ENCODE measurements at places on chromosomes 2 and 18.

DNA sequence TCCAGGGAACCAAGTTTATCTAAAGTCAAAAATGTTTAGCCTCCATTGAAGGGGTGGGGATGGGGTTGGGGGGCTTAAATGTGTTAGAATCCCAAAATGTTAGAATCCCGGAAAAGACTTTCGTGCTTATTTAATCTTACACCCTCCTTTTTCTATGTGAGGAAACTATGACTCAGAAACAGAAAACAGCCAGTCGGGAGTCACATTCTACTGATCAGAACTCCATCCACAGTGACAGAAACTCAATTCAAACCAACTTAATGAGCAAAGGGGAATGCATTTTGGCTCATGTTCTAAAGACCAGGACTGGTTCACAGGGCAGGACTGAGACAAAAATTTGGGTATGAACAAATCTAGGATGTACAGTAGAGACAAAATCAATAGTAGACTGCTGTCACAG lies 31.9 kb upstream of the AFTPH start:
- DNase-seq, result peak; percentile 34

- DNase-seq, result no peak
These were observed 254.7 kb downstream of the PTPRM start for GRCh38 chr18:7821784-7822183.

GRCh38 chr2:1745171-1746023 lies 1.1 kb upstream of the PXDN start:
- no peak for DNase-seq

- peak; percentile 22 for DNase-seq
These were observed 469.8 kb upstream of the ZEB2 start for GRCh38 chr2:144989579-144990270.

DNA sequence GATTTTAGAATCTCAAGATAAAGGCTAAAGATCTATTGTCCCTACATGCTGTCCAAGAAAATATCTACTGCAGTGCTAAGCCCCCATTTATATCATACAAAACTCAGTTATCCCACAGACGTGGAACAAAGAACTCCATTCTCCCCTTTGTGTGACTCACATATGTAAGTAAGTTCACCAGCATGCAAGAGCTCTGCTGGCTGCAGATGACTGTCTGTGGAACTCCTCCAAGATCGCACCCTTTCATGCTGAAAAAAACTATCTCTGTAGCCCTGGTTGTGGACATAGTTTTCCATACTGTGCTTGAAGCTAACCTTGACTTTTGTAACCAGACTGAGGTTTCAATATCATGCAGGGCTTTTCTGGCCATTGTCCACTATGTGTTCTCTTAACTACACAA lies 207.1 kb downstream of the ZNF521 start:
- DNase-seq, result peak; percentile 79

DNA sequence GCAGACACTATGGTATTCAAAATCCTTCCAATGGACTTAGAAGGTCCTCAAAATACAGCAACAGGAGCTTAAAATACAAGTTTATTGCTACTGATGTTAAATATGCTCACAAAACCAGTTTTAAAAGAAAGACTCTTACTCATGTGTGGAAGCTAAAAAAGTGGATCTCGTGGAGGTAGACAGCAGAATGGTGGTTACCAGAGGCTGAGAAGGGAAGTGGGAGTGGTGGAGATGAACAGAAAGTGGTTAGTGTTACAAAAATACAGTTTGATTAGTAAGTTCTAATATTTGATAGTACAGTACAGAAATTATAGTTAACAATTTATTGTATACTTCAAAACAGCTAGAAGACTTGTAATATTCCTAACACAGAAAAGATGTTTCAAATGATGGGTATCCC lies 12.1 kb downstream of the ADAM17 start:
- no peak for DNase-seq

GRCh38 chr2:3007135-3007534 lies 370.5 kb downstream of the EIPR1 start:
- DNase-seq, result no peak

GRCh38 chr2:239927424-239927981 lies 97.6 kb downstream of the NDUFA10 start:
- peak; percentile 83 for DNase-seq

DNA sequence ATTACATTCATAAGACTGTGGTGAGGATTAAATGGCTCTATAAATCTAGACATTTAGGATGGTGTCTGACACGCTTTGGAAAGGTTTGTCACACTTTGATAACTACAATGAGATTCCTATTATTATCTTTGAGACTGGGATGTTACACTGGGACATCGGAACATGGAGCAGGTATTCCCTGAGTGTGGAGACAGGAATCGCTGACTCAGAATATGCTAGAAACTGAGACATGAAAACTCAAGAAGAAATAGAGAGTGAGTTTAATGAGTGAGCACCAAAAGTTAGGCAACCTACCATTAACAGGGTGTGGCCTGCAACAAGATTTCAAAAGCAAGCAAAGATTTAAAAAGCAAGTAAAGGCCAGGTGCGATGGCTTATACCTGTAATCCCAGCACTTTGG lies 145.4 kb downstream of the TMEFF2 start:
- DNase-seq, result no peak

DNA sequence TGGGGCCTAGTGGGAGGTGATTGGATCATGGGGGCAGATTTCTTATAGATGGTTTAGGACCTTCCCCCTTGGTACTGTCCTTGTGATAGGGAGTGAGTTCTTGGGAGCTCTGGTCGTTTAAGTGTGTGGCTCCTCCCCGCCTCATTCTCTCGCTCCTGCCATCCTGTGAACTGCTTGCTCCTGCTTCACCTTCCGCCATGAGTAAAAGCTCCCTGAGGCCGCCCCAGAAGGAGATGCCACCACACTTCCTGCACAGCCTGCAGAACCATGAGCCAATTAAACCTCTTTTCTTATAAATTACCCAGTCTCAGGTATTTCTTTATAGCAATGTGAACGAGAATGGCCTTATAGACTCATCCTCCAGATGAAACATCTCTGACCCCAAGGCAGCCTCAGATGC lies 101.5 kb downstream of the KCNF1 start:
- DNase-seq, result no peak

DNA sequence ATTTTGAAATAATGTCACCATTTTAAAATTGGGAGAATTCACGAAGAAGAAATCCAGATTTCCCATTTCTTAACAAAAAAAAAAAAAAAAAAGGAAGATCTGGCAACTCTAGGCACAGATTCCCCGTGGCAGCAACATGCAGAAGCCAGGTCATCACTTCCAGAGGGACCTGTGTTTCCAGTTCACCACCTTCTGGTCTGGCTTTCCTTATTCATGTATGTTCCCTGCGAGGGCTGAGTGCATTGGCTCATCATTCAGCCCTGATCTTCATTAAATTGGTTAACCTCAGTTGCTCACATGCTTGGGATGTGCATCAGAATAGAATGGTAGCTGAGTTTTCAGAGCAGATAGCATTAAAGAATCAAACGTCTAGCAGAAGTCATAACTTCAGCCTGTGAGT lies 25.0 kb upstream of the MAP3K20 start:
- no peak for DNase-seq

DNA sequence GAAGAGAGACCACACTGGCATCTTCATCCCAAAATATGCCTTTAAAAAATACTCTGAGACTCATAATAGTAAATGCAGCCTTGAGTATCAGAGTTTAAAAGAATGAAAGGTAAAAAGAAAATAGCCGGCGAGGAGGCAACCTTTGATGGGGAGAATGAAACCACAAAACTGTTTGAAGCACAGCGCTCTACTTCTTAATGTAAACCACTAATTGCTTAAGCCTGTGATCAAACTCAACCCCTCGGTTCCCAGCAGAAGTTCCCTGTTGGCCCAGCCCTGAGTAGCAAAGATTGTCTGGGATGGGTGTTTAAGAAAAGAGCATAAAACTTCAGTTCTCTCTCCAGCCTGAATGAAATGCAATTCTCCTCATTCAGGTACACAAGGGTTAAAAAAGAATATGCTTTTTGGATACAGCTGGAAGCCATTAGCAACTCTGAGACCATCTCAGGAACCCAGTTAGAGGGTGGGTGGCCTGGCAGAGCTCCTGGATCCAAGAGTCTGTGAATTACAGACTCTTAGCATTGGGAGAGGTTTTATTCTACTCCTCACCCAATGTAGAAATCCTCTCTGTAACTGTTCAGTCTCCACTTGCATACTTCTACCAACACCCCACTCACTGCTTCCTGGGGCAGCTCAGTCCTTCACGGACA lies 44.8 kb downstream of the VIT start:
- DNase-seq, result no peak

DNA sequence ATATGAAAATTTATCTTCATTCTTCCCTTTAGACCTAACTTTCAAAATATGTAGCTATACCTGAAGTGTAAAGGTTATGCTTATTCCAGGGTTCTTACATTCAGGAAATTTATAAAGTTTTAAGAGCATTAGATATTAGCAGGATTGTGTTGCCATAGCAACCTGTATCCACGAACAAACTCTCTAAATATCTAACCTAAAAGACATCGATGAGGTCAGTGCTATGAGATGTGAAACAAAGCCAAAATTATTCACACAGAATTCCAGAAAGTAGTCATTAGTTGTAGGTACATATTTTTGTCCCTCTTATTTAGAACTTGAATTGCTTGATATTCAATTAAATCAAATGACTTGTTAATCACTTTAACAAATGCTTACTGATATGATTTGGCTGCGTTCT lies 705.3 kb downstream of the SOCS6 start:
- peak; percentile 10 for DNase-seq

GRCh38 chr2:237723602-237724001 lies 75.0 kb upstream of the RBM44 start:
- no peak for DNase-seq
